ENCODE measurements at places on chromosomes 7 and 10.

- no peak for DNase-seq
These were observed 18.5 kb upstream of the NPFFR1 start for GRCh38 chr10:70302292-70302691.

GRCh38 chr10:25078658-25079431 is 62.4 kb downstream of the THNSL1 start:
- no peak for DNase-seq

DNA sequence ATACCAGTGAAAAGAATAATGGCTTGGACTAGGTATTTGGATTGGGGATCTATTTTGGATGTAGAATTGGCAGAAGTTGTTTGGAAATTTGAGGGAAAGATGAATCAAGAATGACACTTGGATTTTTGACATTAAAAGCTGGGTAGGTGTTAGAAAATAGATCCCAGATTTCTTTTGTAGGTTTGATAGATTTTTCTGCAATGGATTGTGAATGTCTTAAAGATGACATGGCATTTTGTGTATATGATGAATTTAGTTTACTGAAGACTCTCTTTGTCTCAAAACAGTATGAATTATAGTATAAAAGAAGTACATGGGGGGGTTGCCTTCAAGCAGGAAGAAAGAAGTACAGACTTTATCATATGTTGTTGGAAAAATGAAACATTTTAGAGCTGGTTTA is 75.8 kb downstream of the MPLKIP start:
- DNase-seq = no peak

DNA sequence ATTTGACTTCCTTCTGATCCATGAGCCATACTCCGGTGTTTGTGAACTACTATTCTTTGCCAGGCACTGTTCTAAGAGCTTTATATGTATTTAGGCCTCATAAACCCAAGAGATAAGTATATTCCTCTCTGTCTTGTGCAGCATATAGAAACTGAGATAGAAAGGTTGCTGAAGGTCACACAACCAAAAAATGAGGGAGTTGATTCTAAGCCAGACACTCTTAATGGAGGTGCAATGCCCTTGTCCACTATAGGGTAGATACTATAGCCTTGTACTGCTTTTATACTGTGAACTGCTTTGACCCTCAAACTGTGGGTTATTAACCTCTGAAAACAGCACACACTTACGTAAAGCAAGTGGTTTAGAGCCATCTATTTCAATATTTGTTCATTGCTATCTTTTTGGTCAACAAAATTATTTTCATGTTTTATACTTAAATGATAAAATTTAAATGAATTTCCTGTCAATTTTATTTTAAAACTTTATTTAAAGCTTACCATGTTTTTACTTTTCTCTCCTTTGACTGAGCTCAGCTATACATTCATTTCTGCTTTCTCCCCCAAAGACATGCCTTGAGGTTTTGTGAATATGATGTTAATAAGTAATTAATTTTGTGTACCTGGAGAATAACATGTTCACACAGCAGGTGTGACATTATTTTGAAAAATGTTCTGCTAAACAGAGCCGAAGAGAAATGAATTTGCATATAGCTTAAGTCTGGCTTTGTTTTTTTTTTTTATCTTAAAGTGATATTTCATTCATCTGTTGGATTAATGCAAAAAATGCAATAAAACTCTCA is 687.3 kb downstream of the DNAJB9 start:
- DNase-seq = no peak

GRCh38 chr7:158977981-158978380 is 121.6 kb downstream of the DYNC2I1 start:
- DNase-seq = no peak

DNA sequence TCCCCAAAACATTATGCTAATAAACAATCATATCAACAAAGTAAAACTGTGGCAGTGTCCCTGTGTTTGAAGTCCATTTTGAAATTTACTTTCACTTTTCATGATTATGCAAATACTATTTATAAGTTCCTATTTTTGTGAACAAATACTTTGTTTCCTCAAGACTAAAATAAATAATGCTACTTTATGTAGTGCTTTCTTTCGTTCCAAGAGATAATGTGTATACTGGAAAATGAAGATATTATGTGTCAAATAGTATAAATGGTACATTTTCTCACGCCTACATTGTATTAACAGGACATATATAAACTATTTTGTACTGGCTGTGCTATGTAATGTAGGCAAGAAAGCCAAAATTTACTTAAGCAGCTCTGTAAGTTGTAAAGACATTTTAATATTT is 136.3 kb downstream of the MALRD1 start:
- no peak for DNase-seq

GRCh38 chr10:69065406-69066361 is 22.2 kb upstream of the SRGN start:
- DNase-seq = peak; percentile 53

DNA sequence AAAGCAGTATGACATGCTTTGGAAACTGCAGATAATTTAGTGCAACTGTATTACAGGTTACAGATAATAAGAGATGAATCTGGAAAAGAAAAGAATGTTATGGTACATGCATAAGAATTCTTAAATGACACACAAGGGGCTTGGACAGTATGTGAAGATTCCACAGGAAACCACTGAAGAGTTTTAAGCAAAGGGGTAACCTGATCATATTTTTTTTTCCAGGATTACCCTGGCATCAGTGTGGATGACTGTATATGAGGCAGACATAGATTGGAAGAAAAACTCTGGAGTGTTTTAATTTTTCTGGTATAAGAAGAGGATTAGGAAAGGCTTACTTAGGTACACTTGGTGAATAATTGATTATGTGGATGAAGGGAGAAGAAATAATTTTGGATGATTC is 8.1 kb downstream of the TFPI2 start:
- no peak for DNase-seq

DNA sequence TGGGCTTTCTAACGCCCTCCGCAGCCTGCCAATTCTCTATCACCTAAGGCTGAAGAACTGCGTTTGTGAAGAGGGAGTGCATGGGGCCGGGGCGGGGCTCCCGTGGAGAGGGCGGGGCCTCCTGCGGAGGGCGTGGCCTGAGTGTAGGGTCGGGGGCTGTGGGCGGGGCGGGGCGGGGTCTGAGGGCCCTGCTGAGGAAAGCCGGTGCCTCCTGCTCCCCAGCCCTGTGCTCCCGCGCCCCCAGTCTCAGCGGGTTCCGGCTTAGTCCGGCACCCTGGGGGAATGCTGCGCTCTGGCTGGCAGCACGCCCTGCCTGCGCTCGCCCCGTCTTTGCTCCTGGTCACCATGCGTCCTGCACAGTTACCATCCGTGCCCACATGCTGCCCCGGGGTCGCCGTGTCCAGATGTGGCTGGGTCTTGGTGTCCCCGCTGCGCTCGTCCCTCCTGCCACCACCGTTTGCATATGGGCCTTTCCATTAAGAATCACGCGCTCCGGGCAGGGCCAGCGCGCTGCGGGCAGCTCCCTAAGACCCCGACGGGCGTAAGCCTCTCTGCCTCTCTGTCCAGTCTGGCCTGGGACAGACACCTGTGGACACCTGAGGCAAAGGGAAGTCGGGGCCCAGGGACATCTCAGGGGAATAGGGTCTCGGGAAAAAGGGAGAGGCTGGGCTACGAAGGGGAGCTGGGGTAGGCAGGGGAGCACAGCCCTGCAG is 144.0 kb upstream of the RET start:
- no peak for DNase-seq

GRCh38 chr7:1632916-1633785 is 36.9 kb upstream of the ELFN1 start:
- no peak for DNase-seq

- DNase-seq = no peak
These were observed 154.3 kb downstream of the ARHGAP21 start for GRCh38 chr10:24569330-24569796.

- DNase-seq = no peak
These were observed 9.4 kb upstream of the CNOT4 start for GRCh38 chr7:135519233-135519688.

- no peak for DNase-seq
These were observed 37.7 kb downstream of the CAMK2B start for GRCh38 chr7:44287488-44288380.

GRCh38 chr7:139765143-139765542 is 12.7 kb downstream of the HIPK2 start:
- DNase-seq = no peak

GRCh38 chr7:75928568-75928914 is 13.6 kb downstream of the POR start:
- no peak for DNase-seq

GRCh38 chr10:100742936-100743335 is 2.4 kb upstream of the PAX2 start:
- no peak for DNase-seq

DNA sequence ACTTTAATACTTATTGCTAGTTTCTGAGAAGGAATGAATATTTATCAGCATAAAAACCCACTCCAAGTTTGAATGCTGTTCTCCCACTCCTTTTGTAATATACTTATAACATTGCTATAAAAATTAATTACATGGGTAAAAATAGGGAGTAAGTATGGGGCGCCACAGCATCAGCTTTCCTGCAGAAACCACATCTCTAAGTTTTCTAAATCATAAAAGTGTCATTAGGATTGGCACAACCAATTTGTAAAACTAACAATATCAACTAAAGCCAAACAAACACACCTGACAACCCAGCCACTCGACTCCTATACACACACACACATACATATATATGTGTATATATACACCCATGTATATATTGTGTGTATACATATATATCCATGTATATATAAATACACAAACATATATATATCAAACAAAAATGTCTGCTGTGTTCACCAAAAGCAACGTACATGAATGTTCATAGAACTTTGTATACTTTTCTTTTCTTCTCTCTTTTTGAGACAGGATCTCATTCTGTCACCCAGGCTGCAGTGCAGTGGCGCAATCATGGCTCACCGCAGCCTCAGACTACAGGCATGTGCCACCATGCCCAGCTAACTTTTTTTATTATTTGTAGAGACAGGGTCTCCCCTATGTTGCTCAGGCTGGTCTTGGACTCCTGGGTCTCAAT is 14.8 kb upstream of the LRRC17 start:
- no peak for DNase-seq

GRCh38 chr10:79418886-79419595 is 26.4 kb downstream of the ZCCHC24 start:
- no peak for DNase-seq

- DNase-seq = no peak
These were observed 1.6 kb downstream of the GLUD1 start for GRCh38 chr10:87092861-87093631.

GRCh38 chr10:7857262-7857661 is 39.0 kb downstream of the TAF3 start:
- DNase-seq = no peak

DNA sequence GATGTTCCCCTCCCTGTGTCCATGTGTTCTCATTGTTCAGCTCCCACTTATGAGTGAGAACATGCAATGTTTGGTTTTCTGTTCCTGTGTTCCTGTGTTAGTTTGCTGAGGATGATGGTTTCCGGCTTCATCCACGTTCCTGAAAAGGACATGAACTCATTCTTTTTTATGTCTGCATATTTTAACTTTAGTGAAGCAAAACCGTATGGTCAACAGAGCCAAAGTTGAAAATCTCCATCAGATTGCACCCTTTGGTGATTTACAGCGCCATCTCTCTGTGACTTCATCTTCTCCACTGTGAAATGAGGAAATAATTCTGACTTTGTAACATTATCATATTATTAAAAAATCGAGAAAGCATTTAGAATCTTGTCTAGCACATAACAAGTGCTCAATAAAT is 132.3 kb upstream of the PLXDC2 start:
- no peak for DNase-seq

DNA sequence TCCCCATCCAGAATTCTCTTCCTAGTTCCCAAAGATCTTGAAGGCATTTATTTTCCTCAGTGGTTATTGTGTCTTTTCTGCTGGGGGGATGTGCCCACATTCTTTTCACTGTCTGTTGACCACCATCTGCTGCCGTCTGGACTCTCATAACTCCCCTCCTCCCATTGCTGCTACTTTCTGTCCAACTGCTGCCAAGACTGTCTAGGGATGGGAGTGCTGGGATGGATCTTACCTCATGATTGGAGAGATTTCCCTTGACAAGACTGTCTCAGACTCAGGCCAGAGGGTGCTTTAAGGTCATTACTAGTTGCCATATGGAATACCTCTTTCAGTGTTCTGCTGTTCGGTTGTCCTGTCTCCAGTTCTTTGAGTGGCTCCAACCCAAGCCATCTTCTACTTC is 141.6 kb downstream of the C1GALT1 start:
- DNase-seq = no peak

GRCh38 chr10:6240254-6240653 is 37.5 kb downstream of the PFKFB3 start:
- no peak for DNase-seq

DNA sequence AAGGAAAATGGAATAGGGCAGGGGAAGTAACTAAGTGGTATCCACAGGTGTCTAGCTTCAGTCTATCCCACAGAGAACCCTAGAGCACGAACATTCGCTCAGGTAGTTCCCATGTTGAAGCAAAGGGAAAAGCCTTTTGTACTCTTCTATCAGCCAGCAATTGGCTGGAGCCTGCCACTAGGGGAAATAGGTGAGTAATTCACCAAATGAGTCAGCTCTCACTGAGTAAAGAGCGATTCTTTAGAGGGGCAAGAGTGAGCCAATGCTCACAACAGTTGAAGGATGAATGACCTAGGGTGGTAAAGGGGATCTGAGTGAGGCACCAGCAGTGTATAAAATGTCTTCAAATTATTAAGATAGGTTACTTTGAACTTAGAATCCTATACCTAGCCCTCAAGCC is 94.1 kb upstream of the ZNF800 start:
- no peak for DNase-seq

DNA sequence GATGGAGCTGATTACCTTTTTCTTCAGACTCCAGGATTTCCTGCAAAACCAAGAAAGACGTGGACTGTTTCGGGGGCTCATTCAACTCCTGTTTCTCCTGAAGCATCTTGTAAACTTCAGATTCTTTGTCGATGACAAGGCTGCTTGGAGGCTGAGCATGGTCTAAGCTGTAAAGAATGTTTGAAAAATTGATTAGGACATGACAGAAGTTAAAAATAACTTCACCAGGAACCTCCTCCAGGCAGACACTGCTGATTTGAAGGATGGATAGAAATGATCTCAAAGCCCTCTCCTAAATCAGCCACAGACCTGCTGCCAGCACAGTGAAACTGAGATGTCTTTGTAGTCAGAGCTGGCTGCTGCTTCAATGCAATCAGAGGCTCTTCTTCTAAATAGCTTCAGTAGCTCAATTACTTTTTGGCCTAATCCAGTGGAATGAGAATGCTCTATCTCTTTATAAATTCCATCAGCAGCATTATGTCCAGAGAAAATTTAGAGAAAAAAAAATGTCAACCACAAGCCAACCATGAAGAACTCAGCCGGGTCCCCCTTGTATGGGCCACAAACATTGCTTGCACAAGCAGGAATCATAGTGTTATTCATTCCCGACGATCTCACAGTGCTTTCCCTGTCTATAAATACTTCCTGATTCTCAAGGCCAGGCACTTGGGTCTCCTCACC is 43.5 kb downstream of the PDLIM1 start:
- DNase-seq = no peak

DNA sequence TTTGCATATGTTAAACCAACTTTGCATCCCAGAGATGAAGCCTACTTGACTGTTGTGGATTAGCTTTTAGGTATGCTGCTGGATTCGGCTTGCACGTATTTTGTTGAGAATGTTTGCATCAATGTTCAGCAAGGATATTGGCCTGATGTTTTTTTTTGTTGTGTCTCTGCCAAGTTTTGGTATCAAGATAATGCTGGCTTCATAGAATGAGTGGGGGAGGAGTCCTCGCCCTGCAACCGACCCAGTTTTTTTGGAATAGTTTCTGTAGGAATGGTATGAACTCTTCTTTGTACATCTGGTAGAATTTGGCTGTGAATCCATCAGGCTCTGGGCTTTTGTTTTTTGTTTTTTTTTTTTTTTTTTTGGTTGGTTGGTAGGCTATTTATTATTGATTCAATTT is 147.9 kb downstream of the AHR start:
- no peak for DNase-seq
